Aorta (tissue), 5 donors: ENCODE measurements at places on chromosomes 16 and 17. TPM values are rescaled to one million over a fixed set of nuclear protein-coding genes. Genes with fewer than 3 reads are reported as not detected.

DNA sequence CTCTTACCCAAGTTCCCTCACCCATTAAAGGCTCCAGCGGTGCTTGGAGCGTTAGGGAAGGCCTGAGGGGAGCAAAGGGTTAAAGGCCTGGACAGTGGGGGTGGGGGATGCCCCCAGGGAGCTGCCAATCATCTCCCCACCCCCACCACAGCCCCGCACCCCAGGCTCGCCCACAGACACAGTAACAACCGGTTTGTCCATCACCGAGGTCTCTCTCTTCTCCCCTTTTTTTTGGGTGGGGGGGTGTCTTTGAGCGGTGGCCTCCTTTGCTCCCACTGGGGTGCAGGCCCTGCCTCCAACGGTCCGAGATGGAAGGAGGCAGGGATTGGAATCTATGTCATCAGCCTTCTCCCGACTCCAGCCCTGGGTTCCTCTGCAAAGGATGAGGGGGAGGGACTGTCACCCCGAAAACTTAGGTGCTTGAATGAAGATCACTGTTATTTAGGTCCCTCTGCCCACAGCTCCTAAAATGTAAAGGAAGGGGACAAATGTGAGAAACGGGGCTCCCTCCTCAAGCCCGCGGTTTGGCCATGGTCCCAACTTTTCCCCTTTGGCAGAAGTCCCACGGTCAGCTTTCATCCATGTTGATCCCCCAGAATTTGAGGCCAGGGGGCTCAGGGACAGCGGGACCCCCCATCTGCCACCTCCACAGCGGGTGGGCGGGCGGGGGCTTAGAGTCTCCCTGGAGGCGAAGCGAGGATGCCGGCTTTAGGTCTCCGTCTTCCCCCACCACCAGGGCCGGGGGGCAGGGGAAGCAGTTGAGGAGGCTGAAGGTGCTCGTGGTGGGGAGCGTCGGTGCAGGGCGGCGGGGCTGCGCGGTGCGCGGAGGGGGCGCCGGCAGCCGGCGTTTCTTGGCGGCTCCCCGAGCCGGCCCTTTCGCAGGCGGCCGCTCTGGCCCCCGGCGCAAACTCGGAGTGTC is 1.7 kb downstream of the EPOP start:
- DNase-seq, result no peak

Gene CACNG5
- total RNA-seq, result not detected

Gene TMC6
- 33.7 TPM for total RNA-seq

Gene CLEC10A
- 7.7 TPM for total RNA-seq

Gene SHISA6
- 0.13 TPM for total RNA-seq

Gene OTOP3
- total RNA-seq, result not detected
